ENCODE measurements at places on chromosomes 6 and 20. TPM values are rescaled to one million over a fixed set of nuclear protein-coding genes. Genes with fewer than 3 reads are reported as not detected.

- H3K27me3 ChIP-seq: no peaks in the 10 kb centered on the region
- peak overlapping the region; percentile 21 for H3K27ac ChIP-seq
- H3K4me3 ChIP-seq: no peak overlapping the region
- no peak for DNase-seq
- peaks cover 44% of the 10 kb centered on the region for H3K36me3 ChIP-seq
Measured at GRCh38 chr6:148535976-148536375, 193.3 kb downstream of the SASH1 start.

GRCh38 chr20:4519534-4519933 lies 202.2 kb upstream of the PRND start:
- H3K4me1 ChIP-seq: no peaks in the 10 kb centered on the region
- DNase-seq: no peak
- no peak overlapping the region for H3K27ac ChIP-seq
- H3K4me3 ChIP-seq: no peak overlapping the region
- peaks cover 6% of the 10 kb centered on the region for H3K27me3 ChIP-seq

GRCh38 chr6:118877806-118878205 lies 16.1 kb upstream of the ASF1A start:
- no peaks in the 10 kb centered on the region for H3K27me3 ChIP-seq
- peaks cover 10% of the 10 kb centered on the region for H3K36me3 ChIP-seq
- H3K27ac ChIP-seq: no peak overlapping the region
- no peak for DNase-seq
- no peaks in the 10 kb centered on the region for H3K4me1 ChIP-seq

WFDC13 gene
- not detected for total RNA-seq

- peaks cover 13% of the 10 kb centered on the region for H3K36me3 ChIP-seq
- H3K4me3 ChIP-seq: peak overlapping the region; percentile 20
- peak overlapping the region; percentile 69 for H3K27ac ChIP-seq
- no peaks in the 10 kb centered on the region for H3K27me3 ChIP-seq
- no peak for DNase-seq
Measured at GRCh38 chr6:111764238-111765175, 108.7 kb downstream of the FYN start.

DNA sequence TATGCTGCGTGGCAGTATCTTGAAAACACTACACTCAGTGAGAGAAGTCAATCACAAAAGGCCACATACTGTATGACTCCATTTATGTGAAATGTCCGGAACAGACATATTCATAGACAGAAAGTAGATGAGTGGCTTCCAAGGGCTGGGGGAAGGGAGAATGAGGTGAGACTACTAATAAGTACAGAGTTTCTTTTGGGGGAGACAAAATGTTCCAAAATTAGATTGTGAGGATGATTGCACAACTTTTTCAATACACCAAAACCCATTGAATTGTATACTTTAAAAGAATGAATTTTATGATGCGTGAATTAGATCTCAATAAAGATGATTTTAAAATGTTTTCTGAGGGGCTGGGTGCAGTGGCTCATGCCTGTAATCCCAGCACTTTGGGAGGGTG lies 9.2 kb upstream of the SPO11 start:
- DNase-seq: no peak
- H3K27ac ChIP-seq: no peak overlapping the region
- H3K4me3 ChIP-seq: no peak overlapping the region
- peaks cover 15% of the 10 kb centered on the region for H3K27me3 ChIP-seq

PACSIN1 gene
- total RNA-seq: 0.30 TPM

HLA-DOA gene
- 1.7 TPM for total RNA-seq

DCDC2 gene
- not detected for total RNA-seq

- H3K36me3 ChIP-seq: no peaks in the 10 kb centered on the region
- peaks cover 34% of the 10 kb centered on the region for H3K27me3 ChIP-seq
- no peak overlapping the region for H3K27ac ChIP-seq
- no peak overlapping the region for H3K4me3 ChIP-seq
Measured at GRCh38 chr20:62601172-62601571, 41.1 kb upstream of the SLCO4A1 start.

DNA sequence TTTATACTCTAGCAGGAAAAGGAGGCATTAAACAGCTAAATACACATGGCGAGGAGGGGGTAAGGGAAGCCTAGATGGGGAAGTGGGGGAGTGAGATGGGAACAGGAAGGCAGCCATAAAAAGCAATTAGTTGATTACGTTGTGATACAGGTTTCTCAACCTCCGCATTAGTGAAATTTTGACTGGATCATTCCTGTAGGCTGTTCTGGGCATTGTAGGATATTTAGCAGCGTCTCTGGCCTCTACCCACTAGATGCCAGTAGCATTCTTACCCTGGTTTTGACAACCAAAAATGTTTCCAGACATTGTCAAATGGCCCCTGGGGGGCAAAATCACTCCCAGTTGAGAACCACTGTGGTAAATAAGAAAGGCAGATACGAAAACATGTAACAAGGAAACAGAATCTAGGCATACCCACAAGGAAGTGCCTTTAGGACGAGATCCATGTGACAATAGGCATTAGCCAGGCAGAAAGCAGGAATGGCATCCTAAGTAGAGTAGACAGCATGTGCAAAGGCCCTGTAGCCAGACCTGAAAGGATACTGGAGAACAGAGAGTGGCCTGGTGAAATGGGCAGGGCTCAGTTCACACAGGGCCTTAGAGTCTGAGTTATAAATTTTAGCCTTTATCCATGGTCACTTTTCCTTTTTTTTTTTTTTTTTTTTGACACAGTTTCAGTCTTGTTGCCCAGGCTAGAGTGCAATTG lies 25.8 kb upstream of the PTPN1 start:
- DNase-seq: no peak
- H3K27ac ChIP-seq: no peak overlapping the region
- no peaks in the 10 kb centered on the region for H3K36me3 ChIP-seq
- H3K27me3 ChIP-seq: peaks cover 7% of the 10 kb centered on the region
- no peaks in the 10 kb centered on the region for H3K4me1 ChIP-seq

GDAP1L1 gene
- total RNA-seq: 10.0 TPM

RSPO3 gene
- not detected for total RNA-seq

DNA sequence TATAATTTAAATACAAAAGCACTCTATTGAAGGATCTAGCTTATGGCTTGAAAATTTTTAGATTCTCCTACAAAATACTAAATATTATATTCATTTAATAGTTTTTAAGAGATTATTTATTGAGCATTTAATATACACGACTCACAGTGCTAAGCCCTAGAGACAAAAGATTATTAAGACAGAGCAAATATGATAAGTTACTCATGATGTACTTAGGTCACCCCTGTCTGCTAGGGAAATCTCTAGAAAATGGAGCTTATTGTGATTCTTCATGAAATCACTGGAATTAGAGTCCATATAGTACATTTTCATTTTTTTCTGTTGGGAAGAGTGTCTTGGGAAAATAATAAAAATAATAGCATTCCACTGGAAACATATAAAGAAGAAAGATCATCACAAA lies 37.8 kb downstream of the BEND6 start:
- no peak overlapping the region for H3K4me3 ChIP-seq
- no peaks in the 10 kb centered on the region for H3K27me3 ChIP-seq
- H3K36me3 ChIP-seq: no peaks in the 10 kb centered on the region
- DNase-seq: no peak
- H3K27ac ChIP-seq: no peak overlapping the region
- peaks cover 9% of the 10 kb centered on the region for H3K4me1 ChIP-seq

DNA sequence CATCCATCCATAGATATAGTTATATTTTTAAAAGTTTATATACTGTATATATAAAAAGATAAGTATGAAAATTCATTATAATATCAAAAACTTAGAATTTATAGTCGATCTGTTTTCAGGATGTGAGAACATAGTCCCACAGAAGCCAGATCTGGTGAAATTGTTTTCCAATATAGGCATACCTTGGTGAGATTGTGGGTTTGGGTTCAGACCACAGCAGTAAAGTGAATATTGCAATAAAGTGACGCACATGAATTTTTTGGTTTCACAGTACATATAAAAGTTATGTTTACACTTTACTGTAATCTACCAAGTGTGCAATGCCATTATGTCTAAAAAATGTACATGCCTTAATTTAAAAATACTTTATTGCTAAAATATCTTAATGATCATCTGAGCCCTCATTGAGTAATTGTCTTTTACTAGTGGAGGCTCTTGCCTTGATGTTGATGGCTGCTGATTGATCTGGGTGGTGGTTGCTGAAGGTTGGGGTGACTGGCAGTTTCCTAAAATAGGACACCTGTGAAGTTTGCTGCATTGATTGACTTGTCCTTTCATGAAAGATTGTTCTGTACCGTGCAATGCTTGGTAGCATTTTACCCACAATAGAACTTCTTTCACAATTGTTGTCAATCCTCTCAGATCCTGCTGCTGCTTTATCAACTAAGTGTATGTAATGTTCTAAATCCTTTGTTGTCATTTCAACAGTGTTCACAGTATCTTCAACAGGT lies 29.8 kb downstream of the AIG1 start:
- peaks cover 13% of the 10 kb centered on the region for H3K4me1 ChIP-seq

GRCh38 chr6:41428336-41428995 lies 93.1 kb downstream of the NCR2 start:
- peaks cover 39% of the 10 kb centered on the region for H3K27me3 ChIP-seq
- H3K36me3 ChIP-seq: no peaks in the 10 kb centered on the region
- H3K4me1 ChIP-seq: peaks cover 15% of the 10 kb centered on the region
- H3K4me3 ChIP-seq: peak overlapping the region; percentile 77
- H3K27ac ChIP-seq: no peak overlapping the region
- DNase-seq: no peak

GRCh38 chr20:23058240-23058639 lies 8.8 kb upstream of the THBD start:
- no peaks in the 10 kb centered on the region for H3K36me3 ChIP-seq
- no peak for DNase-seq
- no peak overlapping the region for H3K4me3 ChIP-seq
- H3K27ac ChIP-seq: no peak overlapping the region
- peaks cover 13% of the 10 kb centered on the region for H3K4me1 ChIP-seq

- H3K27ac ChIP-seq: no peak overlapping the region
- no peaks in the 10 kb centered on the region for H3K4me1 ChIP-seq
- no peaks in the 10 kb centered on the region for H3K36me3 ChIP-seq
Measured at GRCh38 chr6:106533054-106533453, 96.2 kb downstream of the RTN4IP1 start.
